ENCODE measurements at places on chromosomes 16 and 17.

- DNase-seq = no peak
These were observed 1.4 kb upstream of the IL34 start for GRCh38 chr16:70644763-70645597.

DNA sequence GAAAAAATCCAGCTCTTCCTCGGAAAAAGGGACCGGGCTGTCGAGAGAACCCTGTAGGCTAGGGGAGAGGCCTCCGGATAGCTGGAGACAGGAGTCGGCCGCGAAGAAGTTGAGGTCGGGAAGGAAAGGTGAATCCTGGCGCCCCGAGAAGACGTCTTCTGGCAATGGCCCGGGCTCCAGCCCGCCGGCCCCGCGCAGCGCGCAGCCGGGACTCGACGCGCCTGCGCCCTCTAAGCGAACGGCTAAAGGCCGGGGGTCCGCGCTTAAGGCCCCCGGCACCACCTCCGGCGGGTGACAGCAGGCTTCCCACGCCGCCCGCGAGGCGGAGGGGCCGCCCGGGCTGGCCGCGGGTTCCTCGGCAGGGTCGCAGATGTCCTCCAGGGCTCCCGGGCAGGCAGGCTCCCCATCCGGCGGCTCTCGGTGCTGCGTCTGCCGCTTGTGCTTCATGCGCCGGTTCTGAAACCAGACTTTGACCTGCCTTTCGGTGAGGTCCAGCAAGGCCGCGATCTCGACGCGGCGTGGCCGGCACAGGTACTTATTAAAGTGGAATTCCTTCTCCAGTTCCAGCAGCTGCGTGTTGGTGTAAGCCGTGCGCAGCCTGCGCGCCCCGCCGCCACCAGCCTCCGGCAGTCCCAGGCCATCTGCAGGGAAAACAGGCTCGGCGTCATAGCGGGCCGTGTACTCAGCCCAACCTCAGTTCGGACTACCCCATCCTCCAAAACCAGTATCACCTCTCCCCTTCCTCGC is 1.6 kb downstream of the HOXB2 start:
- peak; percentile 63 for DNase-seq

- DNase-seq = no peak
These were observed 42.3 kb downstream of the FZD2 start for GRCh38 chr17:44599298-44600175.

DNA sequence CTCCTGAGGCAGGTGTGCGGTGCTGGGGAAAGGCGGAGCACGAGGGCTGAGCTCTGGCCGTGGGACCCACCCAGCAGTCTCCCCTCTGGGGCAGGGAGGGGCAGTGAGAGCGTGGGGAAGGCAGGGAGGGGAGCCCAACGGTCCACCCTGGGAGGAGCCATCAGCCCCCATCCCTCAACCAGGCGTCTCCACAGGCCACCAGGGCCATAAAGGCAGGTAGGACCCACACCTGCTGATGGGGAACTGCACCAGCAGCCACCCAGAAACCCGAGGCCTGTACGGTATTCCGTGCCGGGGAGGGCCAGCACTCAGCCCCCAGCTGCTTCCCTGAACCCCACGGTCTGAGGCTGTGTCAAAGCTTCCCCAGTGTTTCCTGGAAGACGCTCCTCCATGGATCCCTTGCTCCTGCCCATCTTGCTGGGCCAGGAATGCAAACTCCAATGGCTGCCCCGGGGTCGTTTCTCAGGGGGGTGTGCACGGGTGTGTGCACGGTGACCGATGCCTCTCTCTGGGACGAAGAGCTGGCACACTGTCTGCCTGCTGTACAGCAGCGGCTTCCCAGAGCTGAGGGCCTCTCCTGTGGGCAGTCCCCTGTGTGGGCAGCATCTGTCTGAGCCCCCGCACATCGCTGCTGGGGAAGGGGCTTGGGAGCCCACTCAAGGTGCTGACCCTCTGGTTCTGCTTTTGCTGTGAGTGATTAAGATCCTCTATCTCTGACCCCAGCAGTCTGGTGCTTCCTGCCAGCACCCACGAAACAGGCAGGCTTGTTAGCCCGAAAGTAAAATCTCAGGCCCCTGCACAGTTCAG is 17.2 kb upstream of the METRNL start:
- peak; percentile 8 for DNase-seq

GRCh38 chr17:19867329-19868078 is at the start of gene ULK2:
Gene ULK2 (minus strand): TSS chr17:19867936. CDS start chr17:19867417, 519 bp downstream.
- peak; percentile 63 for DNase-seq

GRCh38 chr16:5603836-5604235 is 506.2 kb upstream of the EEF2KMT start:
- DNase-seq = no peak

DNA sequence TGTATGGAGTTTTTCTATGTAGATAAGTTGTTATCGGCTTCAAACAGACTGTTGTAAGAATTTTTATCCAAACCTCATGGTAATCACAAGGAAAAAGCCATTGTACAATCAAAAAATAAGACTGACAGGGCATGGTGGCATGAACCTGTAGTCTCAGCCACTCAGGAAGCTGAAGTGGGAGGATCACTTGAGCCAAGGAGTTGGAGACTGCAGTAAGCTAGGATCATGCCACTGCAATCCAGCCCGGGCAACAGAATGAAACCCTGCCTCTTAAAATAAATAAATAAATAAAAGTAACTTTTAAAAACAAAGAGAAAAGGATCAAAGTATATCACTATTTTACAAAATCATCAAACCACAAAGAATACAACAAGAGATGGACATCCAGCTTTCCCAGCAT is 14.4 kb downstream of the OR1A1 start:
- no peak for DNase-seq

DNA sequence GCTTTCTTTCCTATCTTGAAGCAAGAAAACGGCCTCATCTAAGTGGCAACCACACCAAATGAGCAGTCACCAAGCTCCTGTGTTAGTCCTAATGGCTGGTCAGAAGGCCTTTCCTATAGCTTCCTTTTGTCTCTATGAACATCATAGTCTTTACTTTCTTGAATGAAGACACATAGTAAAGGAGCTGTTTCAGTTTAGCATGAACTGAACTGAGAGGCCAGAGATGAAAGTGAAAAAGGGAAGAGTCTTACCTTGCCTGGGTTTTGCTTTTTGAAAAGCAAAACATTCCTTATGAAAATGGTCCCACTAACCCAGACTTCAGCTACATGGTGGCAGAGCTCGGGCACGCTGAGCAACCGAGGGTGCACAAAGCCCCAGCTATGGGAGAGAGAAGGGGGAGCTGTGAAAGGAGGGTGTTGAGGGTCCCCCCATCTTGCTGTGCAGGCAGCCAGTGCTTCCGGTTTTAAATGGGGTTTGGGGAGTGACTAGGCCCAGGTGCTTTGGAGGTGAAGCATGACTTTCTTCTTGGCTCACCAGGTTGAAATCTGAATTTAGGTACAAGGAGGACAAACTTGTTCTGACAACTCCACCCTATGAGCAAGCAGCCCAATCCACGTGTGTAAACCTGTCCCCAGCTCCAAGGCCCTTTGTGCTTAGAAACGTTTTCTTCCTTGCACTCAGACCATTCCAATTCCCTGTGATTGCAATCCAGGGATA is 9.1 kb upstream of the PSMC3IP start:
- no peak for DNase-seq

DNA sequence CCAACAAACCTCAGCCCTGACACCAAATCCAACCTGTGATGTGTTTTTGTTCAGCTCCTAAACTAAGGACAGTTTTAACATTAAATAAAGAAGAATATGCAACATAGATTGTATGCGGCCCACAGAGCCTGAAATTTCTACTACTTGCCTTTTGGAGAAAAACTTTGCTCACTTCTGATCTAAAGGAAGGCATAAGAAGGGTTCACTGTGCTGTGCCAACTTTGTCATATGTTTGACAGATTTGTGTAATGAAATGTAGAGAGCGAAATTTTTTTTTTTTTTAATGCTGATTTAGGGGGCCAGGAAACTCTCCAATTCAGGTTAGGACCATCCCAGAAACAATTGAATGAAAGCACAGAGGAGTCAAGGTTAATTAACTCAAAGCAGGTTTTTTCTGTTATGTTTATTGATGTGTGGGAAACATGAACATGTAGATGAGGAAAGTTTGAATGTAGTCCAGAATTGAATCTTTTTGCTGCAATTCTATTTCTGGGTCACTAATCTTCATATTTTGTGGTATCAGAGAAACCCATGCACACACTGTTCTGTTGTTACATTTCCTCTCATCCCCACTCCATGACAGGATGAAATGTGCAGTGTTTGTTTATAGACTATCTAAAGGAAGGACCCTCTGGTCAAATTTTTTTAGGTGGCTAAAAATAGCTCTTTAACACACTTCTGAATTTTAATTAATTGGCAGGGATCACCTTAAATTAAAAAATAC is 71.5 kb downstream of the TAOK1 start:
- no peak for DNase-seq

DNA sequence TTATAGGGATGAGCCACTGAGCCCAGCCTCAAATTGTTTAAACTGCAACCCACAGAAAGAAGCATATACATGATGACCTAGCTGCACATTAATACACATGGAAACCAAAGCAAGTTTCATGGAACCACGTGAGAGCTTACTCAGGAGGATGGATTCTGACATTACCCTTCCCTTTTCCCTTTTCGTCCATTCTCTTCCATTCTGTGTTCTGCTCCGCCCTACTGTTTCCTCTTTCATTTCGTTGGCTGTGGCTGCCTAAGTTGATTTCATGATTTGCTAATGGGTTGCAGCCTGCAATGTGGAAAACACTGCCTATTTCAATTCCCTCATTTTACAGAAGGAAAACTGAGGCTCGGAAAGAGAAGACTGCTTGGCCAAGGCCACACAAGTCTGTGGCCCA is 176.5 kb downstream of the C16orf78 start:
- DNase-seq = no peak

DNA sequence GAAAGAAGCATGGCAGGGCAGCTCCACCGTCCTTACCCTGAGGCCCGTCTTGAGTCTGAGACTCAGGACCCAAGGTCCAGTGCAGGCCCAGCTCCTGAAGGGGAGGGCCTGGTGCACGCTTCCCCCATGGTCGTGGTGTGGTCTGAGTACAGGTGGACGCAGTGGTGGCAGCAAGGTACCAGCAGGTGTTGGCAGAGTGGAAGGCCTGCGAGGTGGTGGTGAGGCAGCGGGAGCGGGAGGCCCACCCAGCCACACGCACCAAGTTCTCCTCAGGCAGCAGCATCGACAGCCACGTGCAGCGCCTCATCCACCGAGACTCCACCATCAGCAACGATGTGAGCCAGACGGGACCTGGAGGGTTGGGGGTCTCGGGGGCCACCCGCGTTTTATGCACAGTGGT is 27.7 kb downstream of the MNT start:
- no peak for DNase-seq

GRCh38 chr16:88846088-88846487 is 10.7 kb downstream of the GALNS start:
- DNase-seq = no peak

- DNase-seq = no peak
These were observed 18.5 kb downstream of the FCSK start for GRCh38 chr16:70472786-70473433.

DNA sequence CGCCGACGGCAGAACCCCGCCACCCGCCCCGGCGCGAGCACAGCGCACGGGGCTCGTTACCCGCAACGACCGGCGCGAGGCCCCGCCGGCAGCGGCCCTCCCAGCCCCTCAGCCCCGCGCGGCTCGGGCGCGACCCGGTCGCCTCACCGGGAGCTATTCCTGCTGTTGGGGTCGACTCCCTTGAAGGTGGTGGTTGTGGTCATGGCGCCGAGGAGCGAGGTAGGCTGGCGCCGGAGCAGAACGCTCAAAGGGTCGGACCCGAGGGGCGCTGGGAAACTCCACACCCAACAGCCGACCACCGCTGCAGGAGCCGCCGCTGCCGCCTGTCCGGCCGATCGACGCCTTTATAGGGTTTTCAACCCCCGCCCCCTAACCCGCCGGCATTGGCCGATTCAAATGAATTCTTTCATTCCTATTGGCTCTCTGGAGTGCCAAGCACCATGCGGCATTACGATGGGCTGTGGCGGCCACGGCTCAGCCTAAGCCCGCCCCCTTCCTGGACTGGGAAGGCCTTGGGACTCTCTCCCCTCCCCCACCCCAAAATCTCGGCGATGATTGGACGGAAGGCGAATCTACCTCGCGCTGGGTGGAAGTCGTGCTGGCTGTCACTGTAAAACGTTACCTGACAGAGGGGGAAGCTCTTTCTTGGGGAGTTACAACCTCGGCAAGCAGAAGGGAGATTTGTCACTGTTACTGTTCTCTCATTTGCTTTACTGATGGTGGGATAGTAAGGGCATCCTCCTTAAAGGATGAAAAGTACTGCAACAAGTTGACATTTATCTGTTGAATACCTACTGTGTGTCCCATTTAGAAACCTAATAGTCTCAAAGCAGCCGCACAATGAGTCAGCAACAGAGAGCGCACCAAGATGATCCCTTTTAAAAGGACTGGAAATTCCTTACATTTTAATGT is at the start of gene JPT1:
Gene JPT1, minus strand, starts transcription at position 318 of the 912 bp plus-strand sequence. Its CDS starts 115 bp downstream, at position 203.
- peak; percentile 97 for DNase-seq

DNA sequence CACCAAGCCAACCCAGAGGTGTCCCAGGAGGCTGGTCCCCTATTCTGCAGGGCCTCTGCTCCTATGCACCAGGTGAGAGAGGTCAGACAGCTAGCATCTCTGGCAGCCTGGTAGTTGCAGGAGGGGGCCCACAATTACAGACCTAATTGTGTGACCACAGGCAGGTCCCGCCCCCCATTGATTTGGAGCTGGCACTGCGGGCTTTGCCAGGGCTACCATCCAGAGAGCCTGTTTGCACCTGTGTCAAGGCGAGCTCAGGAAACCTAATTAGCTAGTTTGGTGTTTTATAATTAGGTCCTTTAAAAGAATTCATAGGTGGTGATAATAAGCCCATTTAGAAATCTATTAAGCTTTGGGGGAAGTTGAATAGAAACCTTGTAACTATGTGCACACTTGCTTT is 90.2 kb downstream of the MRM1 start:
- no peak for DNase-seq

DNA sequence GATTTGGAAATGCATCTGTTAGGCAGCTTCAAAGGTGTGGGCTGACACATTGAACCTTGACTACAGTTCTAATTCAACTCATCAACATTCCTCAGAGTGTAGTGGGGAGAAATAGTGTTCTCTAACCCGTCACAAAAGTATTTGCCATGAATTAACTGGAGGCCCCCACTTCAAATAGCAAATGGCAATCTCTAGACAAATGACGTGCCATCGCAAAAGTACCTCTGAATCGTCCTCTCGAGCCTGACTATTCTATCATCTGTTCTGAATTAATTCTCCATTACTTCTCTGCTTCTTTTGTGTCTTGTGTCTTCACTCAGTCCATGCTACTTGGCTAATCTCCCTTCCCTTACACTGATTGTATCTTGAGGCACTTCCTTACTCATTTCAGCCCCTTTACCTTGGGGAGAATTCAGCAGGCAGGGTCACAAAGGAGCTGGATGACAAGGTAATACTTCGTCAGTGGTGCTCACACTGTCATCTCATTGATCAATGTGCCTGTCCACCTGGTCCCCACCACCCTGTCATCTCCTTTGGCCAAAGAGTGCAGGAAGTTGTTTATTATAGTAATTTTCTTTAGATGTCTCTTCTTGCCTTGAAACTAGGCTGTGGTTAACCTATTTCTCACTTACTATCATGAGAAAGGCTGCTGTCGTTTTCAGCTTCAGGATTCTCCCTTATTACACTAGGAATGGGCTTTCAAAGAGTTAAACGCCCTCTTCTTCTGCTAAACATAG is 108.4 kb downstream of the SYCE1L start:
- DNase-seq = no peak

Data from activated naive CD4-positive, alpha-beta T cell treated with anti-CD3 and anti-CD28 coated beads, Interleukin-2, amount 50 U/mL, for 16 hours (primary cell).